ENCODE measurements at places on chromosomes 1 and 21.

DNA sequence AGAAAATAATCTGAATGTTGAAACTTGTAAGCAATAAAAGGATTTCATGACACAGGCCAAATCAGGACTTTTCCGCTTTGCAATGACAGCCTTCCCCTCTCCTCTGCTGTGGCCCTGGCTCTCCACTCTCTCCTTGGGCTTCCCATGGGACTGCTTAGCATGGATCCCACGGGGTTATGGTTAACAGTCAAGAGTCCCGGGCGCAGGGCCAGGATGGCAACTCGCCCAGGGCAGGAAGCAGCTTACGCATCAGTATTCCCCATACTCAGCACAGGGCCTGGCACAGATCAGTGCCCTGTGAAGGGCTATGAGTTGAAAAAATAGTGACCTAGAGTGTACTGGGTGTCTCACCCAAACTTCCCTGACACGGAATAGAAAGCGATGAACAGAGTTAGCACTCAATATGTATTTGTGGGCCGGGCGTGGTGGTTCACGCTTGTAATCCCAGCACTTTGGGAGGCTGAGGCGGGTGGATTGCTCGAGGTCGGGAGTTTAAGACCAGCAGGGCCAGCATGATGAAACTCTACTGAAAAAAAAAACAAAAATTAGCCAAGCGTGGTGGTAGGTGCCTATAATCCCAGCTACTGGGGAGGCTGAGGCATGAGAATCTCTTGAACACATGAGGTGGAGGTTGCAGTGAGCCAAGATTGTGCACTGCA, 29.1 kb upstream of the GRHL3 start:
- DNase-seq: no peak

- DNase-seq: no peak
Observed at GRCh38 chr1:36134031-36134430, 9.0 kb upstream of the COL8A2 start.

DNA sequence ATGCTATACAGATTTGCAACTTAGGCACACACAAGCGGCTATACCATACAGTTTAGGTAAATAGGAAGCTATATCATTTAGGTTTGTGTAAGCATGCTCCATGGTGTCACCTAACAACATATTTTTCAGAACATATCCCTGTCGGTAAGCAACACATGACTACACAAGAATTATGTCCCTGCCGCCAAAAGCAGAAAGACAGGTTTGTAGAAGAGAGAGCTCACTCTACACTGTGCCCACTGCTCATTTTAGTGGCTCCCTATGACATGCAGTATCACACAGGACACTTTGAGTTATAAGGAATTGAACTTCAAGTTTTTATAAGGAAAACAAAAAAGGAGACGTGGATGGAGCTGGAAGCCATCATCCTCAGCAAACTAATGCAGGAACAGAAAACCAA, 132.5 kb upstream of the KAZN start:
- no peak for DNase-seq

GRCh38 chr1:116854716-116855115, 55.0 kb upstream of the PTGFRN start:
- no peak for DNase-seq

GRCh38 chr1:115183721-115184259, 94.5 kb upstream of the TSPAN2 start:
- DNase-seq: no peak

DNA sequence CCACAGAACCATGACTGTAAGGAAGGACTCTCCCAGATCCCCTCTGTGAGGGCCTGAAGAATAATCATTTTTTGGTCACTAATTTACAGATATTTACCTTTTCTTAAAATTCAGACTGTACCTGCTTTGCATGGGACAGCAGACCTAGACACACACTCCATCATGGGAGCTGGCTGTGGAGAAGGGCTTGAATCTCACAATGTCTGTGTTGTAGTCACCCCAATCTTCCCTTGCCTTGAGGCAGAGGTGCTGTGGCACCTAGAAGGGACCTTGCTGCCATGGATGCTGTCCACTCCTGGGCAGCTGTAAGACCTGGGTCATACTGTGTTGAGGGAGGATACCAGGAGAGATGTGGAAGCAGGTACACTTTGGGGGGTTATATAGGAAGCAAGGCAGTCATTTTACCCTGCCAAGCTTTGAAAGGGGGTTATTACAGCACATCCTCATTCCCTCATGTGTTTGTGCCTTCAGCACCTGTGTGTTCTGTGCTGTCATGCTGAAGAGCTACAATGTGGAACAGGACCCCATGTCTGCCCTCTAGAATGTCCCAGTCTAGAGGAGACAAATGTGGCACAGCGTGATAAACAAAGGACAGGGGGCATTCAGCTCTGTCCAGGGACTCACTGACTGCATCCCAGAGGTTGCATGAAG, 27.1 kb downstream of the TRAF5 start:
- no peak for DNase-seq

DNA sequence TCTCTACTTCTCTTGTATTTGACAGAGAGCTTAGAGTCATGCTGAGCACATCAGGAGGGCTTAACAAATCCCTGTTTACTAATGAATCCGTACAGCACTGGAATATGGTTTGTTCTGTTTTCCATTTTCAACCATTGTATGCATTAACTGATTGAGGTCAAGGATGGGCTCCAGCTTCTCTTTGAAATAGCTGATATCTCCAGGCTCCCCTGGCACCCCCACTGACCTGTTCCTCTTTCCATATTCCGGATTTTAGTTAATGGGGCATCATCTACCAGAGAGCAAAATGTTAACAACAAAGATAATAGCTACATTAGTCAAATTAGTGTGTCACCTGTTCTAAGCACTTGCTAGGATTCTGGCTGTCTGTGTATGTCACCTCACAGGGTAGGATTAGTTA, 57.6 kb downstream of the NENF start:
- DNase-seq: no peak

DNA sequence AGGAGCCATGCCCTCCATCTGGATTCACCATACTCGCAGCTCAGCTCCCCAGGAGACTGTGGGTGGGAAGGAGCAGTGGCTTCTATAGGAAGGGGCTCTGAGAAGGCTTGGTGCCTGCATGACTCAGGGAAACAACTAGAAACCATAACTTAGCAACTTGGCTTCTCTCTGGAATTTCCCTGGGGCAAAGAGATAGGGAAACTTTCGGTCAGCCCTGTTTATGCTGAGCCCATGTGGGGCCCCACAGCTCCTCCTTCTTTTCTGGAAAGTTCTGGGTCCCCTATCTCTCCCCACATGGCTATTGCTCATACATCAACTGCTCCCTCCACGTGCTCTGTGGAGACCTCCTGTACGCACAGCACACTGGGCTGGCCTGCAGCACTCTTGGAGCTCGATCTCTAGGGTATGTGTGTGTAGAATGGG, 39.3 kb downstream of the PLEKHA6 start:
- DNase-seq: no peak

- DNase-seq: no peak
Observed at GRCh38 chr1:14108356-14109275, 408.6 kb downstream of the PRDM2 start.

DNA sequence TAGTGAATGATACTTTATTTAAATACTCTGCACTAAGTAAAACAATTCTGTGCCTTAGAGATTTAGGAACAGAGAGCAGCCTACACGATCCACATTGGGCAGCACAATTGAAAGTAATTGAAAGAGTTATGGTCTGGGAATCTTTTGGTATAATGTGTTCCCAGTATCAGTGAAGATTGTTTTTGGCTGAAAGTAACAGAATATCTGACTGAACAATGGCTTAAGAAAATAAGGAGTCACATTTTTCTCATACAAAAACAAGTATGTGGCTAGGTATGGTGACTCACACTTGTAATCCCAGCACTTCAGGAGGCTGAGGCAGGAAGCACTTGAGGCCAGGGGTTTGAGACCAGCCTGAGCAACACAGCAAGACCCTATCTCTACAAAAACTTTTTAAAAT, 306.2 kb downstream of the NFIA start:
- DNase-seq: peak; percentile 16

DNA sequence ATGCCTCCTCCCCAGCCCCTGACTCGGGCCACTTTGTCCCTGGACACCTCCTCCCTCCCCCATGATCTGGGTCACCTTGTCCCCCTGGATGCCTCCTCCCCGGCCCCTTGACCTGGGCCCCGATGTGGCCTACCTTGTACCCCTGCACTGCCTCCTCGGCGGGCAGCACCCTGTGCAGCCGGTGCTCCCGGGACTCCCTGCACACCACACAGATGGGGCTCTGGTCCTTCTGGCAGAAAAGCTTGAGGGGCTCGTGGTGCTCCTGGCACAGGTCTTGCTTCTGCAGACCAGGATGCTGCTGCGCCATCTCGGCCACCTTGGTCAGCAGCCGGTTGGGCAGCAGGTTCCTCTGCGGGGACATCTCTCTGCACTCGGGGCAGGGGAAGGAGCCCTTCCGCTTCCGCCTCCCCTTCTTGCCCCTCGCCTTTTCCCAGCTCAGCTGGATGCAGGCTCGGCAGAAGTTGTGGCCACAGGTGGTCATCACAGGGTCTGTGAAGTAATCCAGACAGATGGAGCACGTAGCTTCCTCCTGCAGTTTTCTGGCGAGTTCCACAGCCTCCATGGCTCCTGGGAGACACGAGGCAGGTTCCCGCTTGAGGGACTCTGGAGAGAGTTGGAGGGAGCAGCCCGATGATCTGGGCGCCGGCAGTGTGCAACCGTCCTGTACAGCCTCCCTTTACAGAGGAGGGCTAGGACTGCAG, 2.0 kb downstream of the TRIM17 start:
- no peak for DNase-seq

GRCh38 chr1:61323681-61324328, 241.4 kb downstream of the NFIA start:
- no peak for DNase-seq
